Upper lobe of left lung (tissue), 6 donors: ENCODE measurements at places on chromosomes 4 and X. TPM values are rescaled to one million over a fixed set of nuclear protein-coding genes. Genes with fewer than 3 reads are reported as not detected.

The NAA11 gene
- total RNA-seq = not detected

DNA sequence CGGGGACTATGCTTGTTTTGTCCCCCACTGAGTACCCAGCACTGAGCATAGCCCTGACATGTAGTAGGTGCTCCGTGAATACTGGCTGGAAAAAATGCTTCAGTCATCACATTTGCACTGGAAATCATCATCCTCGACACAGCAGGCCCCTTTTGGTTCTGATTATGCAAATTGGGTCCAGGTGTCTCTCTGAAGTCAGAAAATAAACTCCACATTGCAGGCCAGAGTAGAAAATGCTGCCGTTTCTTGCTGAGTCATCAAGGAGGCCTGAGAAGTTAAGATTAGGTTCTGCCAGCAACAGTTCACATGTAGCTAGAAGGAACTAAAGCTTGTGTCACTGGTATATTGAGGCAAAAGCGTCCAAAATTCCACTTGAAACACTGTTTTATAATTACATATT lies 15.0 kb upstream of the STK32B start:
- no peak for DNase-seq

GRCh38 chrX:148620023-148620422 lies 119.6 kb downstream of the AFF2 start:
- DNase-seq = no peak

DNA sequence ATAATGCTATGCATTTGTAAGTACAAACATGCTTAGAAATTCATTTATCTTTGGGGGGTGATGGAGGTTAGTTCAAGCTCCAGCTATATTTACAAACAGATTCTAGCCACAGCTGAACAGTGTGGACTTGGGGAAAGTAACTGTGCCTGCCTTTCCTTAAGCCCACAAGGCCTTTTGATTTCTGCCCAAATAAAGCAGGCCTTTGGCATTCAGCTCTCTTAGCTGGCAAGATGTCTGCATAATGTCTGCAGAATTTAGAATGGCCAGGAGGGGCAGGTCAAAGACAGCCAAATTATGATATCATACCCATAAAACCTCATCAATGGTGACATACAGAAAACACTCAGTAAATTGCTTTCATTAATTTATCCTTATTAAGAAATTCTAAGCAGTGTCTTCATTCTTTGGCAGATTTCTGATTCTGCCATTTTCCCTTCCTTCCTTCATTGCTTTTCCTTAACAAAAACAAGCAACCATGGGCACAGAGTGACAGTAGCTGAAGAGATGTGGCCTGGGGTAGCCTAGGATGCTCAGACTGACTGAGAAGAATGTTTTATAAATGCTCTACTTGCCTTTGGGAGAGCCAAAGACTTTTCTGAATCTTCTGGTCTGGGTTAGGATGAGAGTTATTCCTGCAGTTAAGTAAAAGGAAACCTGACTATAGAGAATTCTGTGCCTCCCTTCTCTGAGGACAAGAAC lies 538.7 kb upstream of the NR3C2 start:
- DNase-seq = no peak

The GPR173 gene
- total RNA-seq = 1.0 TPM

- no peak for DNase-seq
These were observed 390.0 kb downstream of the GRXCR1 start for GRCh38 chr4:43282534-43282933.

GRCh38 chr4:89400287-89401035 lies 92.9 kb upstream of the GPRIN3 start:
- DNase-seq = no peak
